ENCODE measurements at places on chromosomes 1 and 21.
A peak's percentile ranks its signal among the peaks of the same experiment; 100 is the strongest.

GRCh38 chr1:116409751-116410191, 36.7 kb downstream of the ATP1A1 start:
- DNase-seq: no peak

DNA sequence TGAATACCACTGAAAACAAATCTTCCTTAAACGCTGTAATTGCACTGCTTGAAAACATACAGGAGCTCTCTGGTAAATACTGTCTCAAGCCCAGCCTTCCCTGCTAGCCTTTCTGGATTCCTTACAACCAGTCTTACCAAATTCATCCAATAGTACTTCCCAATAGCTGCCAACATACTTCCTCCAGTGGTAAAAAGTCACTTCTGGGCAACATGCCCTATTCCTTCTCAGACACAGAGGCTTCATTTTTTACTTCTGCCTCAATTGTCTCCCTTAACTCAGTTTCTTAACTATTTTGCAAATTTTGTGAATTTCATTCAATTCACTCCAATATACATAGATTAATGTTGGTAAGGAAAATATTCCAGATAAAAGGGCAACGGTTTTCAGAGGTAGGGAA, 166.3 kb downstream of the TBX15 start:
- no peak for DNase-seq

- DNase-seq: no peak
Observed at GRCh38 chr1:19877821-19878636, 4.2 kb upstream of the OTUD3 start.

DNA sequence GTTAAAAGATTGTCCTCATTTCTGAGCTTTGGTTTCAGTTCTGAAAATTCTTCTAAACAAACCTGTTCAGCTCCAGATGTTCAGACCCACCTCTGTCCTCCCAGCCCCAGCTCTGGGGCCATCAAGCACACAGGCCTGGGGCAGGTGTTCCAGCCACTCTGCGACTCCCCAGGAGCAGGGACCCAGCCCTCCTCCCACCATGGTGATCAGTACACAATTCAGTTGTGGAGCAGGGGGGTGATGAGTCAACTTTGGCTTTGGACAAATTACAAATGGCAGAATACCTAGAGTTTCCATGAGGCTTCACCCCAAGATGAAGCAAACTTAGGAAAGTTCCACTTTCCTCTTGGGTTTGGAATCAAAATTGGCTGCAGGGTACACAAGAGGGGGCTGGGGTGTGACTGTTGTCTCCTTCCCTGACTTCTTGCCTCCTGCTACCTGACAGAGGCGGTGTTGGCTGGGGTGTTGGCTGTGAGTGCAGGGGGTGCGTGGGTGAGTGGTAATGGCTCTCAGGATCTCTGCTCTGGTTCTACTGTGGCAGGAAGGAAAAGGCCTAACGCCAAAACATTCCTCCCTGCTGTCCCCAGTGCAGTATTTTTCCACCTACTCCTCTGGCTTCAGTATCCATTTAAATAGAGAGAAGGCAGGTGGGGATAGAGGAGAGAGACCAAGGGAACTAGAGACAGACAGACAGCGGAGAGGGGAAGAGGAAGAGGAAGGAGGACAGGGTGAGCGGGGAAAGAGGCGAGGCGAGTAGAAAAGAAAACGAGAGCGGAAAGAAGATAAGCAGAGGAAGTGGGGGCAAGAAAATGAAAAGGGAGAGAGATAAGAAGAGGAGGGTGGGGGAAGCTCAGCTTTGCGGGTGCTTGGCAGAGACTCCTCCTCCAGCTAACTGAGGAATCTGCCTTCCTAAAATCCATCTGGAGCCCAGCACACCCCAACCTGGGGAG, 20.6 kb upstream of the LRRN2 start:
- no peak for DNase-seq

DNA sequence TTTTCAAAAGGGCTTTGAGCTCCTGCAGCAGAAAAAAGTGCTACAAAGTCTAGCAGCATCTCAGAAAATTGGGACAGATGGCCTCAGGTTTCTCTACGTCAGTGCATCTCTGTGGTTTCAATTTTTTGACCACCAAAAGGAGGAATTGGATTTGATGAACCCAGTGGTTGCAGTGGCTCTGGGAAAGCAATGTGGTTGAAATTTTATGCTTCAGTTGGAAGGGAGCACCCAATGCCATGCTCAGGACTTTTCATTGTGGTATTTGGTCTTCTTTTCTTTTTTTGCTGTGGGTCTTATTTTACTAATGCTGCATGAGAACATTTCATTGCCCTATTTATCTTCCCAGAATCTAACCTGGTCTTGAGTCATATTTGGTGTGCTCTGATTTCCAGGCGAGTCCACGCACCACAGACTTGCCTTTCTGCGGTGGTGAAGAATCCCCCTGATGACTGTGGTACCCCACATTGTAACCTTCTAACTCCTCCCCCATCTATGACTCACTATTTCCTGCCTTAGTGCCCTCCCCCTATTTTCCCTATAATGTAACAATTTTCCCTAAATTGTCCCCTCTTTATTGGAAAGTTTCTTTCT, 56.7 kb downstream of the S1PR1 start:
- peak; percentile 39 for DNase-seq

- no peak for DNase-seq
Observed at GRCh38 chr1:89631816-89632656, 884 bp upstream of the LRRC8C start.

- no peak for DNase-seq
Observed at GRCh38 chr21:38751379-38752050, 54.2 kb upstream of the ETS2 start.

DNA sequence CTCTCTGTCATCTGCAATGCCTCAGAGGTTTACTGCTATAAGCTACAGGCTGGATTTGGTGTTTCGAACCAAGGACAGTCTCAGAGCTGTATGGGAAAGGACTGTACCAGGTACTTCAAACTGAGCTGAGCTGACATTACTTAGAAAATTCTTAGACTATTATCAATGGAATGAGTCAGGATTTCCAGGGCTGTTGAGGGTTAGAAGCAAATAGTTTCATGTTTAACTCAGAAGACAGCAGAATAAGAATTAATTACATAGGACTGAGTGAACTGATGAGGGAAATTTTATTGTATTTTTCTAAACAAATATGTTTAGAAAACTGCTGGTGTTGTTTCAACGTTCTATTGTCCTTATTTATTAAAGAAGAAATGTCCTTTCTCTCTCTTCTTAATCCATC, 74.3 kb upstream of the CAPZB start:
- DNase-seq: no peak

DNA sequence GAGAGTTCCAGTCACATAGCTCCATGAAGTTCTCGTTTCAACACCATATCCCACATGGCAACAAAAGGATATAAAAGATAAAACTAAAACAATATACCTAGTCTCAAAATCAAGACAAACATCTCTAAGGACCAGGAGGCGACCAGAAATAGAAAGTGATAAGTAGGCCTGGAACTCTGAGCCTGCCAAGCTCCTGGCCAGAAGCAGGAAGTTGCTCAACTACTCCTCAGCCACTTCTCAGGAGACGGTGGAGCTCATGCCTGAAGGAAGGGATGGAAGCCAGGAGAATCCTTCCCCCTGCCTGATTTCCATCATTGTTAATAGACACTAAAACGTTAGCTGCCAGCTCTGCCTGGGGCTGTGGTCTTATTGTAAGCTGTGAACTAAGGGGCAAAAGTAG, 94.7 kb downstream of the DISP1 start:
- no peak for DNase-seq

- no peak for DNase-seq
Observed at GRCh38 chr1:24369199-24369598, 44.4 kb downstream of the STPG1 start.

DNA sequence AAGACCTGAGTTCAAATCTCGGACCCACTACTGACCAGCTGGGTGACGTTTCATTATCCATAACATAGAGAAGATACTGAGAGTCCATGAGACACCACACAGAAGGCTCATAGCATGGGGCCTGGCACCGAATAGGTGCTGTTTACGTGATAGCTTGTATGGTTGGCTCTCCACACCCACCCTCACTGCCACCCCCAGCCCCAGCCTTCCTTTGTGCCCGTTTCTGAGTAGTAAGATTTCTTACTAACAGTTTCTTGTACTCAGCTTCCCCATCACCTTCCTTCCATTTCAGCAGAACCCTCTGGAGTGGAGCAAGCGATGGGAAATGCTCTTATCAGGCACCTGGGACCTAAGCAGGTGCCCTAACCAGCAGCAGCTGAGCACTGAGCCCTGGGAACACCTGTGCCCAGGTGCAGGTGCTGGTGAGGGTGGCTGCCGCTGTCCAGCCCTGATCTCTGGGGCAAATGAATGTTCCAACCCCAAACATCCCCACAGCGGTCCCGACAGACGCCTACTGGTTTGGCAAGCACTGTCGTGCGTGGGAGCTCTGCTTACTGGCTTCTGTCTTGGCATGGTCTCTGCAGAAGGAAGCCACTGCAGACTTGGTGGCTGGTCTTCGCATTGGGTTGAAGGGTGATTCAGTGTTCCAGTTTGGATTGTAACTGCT, 225.4 kb downstream of the CAMTA1 start:
- DNase-seq: no peak

All from stimulated activated CD4-positive, alpha-beta T cell treated with anti-CD3 and anti-CD28 coated beads, TNF-alpha, amount 100 ng/mL, for 4 hours (primary cell).